Fibroblast of skin of left biceps (primary cell): ENCODE measurements at places on chromosomes 2 and 18.

GRCh38 chr2:206176121-206176520, 16.4 kb downstream of the EEF1B2 start:
- no peak for DNase-seq

DNA sequence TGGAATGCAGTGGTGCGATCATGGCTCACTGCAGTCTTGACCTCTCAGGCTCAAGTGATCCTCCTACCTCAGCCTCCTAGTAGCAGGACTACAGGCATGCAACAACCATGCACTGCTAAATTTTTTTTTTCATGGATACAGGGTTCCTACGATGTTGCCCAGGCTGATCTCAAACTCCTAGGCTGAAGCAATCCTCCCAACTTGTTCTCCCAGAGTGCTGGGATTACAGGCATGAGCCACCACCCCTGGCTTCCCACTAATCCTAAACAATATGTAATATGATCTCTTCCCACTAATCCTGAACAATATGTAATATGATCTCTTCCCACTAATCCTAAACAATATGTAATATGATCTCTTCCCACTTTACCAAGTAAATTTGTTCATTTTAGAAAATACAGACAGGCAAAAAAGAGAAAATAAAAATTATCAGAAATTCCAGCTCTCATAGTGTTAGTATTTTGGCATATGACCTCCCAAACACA, 33.7 kb upstream of the C18orf32 start:
- DNase-seq, result peak; percentile 20

DNA sequence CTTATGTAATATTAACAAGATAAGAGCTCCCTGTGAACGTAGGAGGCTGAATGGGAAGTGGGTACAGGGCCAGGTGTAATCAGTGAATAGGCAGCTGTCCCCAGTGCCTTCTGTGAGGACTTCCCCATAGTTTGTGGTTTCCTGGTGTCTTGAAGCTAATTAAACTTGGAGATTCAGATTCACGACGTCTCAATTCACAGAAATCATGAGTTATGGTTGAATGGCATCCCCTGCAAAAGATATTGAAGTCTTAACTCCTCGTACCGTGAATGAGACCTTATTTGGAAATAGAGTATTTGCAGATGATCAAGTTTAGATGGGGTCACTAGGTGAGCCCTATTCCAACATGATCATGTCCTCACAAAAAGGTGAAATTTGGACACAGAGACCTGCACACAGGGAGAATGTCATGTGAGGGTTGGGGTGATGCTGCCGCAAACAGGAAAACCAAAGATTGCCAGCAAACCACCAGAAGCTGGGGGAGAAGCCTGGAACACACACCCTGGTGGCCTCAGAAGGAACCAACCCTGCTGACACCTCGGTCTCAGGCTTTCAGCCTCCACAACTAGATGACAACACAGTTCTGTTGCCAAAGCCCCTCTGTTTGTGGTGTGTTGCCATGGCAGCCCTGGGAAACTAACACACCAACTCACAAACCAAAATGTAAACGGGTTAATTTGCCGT, 13.2 kb downstream of the ARL4C start:
- no peak for DNase-seq

- no peak for DNase-seq
These were observed 220.8 kb downstream of the TFCP2L1 start for GRCh38 chr2:121064186-121064585.

- no peak for DNase-seq
These were observed 88.2 kb downstream of the TMEM131 start for GRCh38 chr2:97907369-97908100.

DNA sequence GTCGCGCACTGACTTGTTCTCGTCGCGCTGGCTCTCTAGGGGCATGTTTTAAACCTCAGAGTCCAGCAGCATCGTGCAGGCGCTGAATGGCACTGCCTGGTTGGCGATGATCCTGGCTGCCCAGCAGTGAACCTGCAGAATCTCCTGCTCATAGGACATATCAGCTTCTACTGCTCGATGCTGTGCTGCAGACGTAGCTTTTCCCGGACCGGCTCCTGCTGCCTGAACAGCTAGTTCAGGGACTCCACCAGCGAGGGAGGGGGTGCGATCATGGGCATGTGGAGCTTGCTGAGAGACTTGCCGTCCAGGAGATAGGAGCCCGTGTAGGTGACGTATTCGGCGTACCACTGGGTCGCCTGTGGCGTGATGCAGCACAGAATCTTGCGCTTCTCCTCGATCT, 890.0 kb upstream of the LRRTM1 start:
- no peak for DNase-seq

- DNase-seq, result no peak
These were observed at the start of gene GALNT13 for GRCh38 chr2:153871231-153872221. Gene GALNT13, plus strand, starts transcription at chr2:153871922.

DNA sequence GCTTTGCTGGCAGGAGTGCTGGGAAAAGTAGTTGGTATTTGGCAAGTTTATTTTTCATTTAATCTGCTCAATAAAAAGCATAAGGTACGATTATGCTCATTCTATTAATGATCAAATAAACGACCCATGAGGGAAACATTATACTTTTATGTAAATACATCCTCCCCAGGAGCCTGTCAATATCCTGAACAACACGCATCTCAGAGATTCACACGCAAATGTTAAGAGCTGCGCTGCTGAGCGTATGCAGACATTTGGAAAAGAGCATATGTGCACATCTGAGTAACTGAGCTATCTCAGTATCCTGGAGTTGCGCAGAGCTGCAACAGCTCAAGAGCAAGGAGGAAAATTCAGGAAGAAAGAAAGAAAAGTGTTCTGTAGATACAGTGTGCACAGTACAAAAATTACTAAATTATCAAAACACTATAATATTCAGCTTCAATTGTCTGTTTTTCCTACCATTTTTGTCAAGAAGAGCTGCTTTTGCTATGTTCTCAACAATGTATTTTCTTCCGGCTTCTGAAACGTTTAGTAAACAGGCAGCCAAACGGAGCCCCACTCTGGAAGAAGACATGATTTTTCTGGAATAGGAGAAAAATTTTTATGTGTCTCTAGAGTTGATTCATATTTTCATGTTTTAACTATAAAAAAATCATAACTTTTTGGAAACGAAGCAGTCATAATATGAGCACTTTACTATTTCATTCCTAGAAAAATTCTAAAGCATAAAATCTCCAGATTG, 2.4 kb downstream of the FTCDNL1 start:
- DNase-seq, result no peak

DNA sequence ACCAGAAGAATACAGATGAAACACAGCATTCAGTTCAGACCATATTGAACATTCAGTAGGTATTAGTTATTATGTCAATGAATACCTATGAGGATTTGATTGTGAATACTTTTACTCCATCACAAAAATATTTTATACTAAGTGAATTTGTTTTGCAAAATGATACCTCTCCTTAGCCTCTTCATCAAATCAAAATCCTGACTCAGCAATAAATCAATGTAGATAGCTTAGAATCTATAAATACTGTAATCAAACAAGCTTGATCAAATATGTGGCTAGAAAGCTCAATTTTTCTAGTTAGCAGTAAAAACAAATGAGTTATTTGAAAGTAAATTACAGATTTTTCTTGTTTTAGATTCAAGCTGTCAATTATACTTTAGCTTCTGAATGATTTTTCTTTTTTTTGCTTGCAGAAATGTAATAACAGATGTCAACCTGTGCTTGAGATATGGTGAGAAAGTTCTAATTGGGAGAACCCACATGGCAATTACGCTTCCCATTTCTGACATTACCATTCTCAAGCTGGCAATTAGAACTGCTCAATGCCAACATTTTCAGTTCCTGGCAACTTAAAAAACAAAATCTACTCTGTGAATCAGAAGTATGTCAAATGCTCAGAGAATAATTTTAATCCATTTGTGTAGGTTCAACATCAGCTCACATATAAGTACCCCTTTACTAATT, 109.6 kb downstream of the PRELID3A start:
- no peak for DNase-seq

DNA sequence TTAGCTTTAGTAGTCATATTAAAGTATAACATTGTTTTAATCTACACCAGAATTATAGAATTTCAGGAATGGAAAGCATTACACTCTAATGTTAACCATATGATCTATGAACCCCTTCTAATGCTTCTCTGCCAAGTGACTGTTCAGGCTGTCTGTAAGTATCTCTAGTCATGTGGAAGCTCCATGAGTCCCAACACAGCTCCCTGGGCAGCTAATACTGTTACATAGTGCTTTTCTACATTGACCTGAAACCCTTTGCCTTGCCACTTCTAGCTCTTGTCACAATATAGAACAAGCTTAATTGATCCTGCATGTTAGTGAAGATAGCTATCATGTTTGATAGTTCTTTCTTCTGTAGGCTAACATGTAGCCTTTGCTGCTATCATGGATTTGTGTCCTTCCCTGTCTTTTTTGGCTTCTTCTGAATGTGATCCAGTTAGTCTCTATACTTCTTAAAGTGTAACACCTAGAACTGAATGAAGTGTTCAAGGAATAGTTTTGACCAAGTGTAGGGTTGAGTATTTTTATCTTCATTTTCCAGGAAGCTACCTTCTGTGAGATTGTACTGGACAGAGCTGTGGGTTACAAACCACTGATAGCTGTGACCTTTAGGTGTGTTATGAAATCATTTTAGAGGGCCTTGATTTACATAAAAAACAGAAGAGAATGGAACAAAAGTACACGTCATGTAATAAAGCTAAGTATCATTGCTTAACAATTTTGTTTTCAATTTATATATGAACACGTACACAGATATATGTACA, 23.7 kb downstream of the BABAM2 start:
- peak; percentile 48 for DNase-seq

- DNase-seq, result peak; percentile 4
These were observed 896.4 kb downstream of the TDRD15 start for GRCh38 chr2:22020091-22020742.

- DNase-seq, result no peak
These were observed 115.5 kb downstream of the ERBB4 start for GRCh38 chr2:212423089-212423488.

GRCh38 chr2:155393406-155393805, 694.9 kb downstream of the KCNJ3 start:
- no peak for DNase-seq

DNA sequence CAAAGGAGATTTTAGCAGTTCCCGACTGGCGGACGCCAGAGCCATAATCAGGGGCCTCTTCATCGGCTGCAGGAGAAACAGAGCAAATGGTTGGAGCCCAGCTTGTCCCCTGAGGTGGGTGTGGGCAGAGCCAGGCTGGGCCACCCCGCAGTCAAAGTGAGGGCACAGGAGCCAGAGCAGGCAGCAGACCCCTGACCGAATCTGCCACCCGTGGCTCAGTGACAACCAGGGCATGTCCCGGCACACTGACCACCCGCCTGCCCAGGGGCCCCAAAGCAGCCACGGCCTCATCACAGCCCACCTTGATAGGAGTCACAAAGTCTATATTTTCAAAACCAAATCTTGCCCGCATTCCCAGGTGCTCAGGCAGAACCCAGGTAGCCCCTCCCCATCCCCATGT, 55.6 kb downstream of the AQP12A start:
- DNase-seq, result no peak

DNA sequence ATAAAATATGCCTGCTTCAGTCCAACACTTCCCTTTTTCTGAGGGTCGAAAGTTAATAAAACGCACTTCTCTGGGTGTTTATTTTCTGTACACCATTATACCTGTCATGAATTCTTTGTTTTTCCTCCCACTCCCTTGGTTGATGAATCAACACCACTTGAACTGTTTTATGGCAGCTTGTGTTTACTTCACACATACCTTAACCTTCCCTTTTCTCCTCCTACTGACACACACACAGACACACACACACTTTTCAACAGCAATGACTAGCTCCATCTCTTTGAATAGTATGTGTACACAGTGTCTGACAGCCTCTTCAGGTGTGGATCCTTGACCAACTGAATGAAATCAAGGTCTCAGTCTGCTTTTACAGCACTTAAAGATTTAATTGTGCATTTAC, 91.3 kb downstream of the SATB2 start:
- no peak for DNase-seq

DNA sequence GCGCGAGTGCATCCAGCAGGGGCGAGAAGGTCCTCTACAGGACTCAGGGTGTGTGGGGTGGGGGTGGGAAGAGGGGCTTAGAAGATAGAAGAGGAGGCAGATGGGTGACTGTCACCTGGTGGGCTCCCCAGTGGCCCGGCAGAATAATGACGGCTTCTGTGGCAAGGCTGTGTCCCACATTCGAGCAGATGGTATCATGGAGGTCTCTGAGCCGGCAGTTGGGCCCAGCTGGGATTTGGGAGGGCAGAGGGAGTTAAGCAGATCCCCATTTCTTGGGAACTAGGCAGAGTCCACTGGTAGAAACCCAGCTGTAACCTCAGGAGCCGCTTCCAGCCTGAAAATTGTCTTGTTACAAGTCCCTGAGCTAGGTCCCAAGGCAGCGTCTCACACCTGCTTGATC, 28.4 kb upstream of the DTNB start:
- no peak for DNase-seq

DNA sequence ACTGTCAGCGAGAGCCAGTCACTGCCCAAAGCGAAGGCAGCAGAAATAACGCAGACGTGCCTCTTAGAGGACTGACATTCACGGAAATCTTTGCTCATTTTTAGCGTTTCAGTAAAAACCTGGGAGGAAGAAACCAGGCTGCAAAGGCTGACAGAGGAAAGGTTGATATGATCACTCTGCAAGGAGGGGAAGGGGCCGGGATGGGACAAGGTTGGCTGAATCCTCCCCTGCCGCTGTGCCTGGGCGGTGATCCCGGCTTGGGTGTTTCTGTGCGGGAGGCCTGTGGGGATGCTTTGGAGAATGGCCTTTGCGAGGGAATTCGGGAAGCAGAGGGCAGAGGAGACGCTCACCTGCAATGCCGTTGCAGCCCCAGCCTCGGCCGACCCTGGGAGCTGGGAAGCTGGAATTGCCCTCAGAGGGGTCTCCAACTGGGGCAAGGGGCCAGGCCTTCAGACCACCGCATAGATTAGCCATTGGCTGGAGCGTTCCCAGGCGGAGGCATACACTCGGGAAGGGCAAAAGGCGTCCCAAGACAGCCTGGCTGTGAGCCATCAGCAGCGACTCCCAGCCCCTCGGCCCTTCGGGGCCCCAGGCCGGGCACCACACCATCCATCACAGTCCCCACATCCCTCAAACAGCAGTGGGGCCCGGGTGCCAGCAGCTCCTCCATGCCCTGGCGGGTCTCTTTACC, 111.7 kb upstream of the GPC1 start:
- DNase-seq, result no peak

DNA sequence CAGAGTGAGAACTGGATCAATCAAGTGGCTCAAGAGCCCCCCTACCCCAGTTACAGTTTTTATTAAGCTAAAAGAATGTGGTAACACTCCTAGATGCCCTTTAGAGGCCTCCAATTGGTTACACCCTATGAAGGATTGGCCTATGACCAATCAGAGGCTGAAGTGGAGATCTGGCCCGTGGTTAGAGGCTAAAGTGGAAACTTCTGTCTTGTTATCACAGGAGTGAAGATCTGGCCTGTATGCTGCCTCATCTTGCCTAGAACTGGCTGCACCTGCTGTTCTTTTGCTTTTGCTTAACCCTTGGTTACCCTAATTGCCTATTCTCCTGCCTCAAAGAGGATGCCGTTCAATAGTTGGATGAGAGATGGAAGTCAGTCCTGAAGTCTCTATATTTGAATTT, 100.1 kb upstream of the MAP2 start:
- DNase-seq, result no peak

GRCh38 chr18:26536032-26536431, 12.3 kb downstream of the KCTD1 start:
- no peak for DNase-seq

GRCh38 chr18:9831036-9831722, 54.6 kb upstream of the TXNDC2 start:
- no peak for DNase-seq
